ELR (cell line): ENCODE measurements at places on chromosomes 5 and 9.
A peak's percentile ranks its signal among the peaks of the same experiment; 100 is the strongest.

- no peak for DNase-seq
Observed at GRCh38 chr5:121833617-121834016, 18.1 kb upstream of the FTMT start.

DNA sequence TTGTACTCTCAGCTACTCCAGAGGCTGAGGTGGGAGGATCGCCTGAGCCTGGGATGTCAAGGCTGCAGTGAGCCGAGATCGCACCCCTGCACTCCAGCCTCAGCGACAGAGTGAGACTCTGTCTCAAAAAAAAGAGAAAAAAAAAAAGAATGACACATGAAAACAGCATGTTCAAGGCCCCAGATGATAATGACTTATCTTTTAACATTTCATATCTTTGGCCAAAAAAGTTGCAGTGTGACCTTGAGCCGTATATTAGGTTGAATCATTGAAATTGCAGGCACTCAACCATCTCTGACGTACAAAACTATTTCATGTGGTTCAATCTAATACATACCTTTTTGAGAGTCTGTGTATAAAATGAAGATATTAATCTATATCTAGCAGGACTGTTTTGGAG is 79.1 kb upstream of the CPEB4 start:
- DNase-seq, result no peak

GRCh38 chr9:29928072-29928471 is 2354.8 kb upstream of the C9orf72 start:
- no peak for DNase-seq

- no peak for DNase-seq
Observed at GRCh38 chr5:113237893-113238292, 196.9 kb downstream of the TSSK1B start.

GRCh38 chr9:14346231-14346791 is 32.4 kb upstream of the NFIB start:
- DNase-seq, result no peak

- no peak for DNase-seq
Observed at GRCh38 chr5:151278845-151279244, 24.7 kb downstream of the SLC36A3 start.

DNA sequence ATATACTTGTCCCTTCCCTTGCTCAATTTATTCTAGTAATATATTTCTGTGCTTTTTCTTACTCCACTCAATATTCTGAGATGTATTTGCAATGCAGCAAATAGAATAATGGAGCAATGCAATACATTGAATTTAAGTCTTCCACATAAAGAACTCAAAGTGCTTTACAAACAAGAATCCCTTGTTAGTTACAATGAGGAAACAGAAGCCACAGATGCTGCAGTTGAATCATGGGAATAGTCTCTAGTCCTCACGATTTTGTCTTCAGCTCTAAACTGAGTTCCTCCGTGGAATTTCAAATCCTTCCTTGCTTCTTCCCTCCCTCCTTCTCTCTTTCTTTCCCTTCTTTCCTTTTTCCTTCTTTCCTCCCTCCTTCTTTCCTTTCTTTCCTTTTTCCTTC is 12.5 kb upstream of the TAS2R1 start:
- no peak for DNase-seq

GRCh38 chr5:13477118-13477737 is 467.3 kb downstream of the DNAH5 start:
- DNase-seq, result peak; percentile 92

DNA sequence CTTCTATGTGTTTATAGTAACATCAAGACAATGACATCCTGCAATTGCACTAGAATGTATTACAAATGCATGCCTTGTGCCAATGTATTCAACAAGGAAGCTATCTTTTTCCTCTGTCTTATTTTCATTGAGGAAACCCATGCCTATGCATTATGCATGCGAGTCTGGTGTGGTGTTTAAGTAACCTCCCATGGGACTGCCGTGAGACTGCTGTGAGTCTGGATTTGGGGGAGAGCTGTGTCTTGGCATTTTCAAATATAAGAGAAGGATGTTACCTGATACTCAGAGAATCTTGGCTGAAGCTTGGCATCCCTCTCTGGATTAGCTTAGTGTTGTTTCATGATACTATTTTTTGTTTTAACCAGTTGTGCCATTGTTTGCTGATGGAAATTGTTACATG is 98.3 kb downstream of the F2RL2 start:
- DNase-seq, result no peak

GRCh38 chr5:177133853-177134696 is 502 bp downstream of the NSD1 start:
- DNase-seq, result peak; percentile 66

- DNase-seq, result no peak
Observed at GRCh38 chr9:8857926-8858595, 1058.5 kb upstream of the DMAC1 start.

GRCh38 chr5:132225165-132226032 is 2.3 kb downstream of the P4HA2 start:
- DNase-seq, result peak; percentile 92

DNA sequence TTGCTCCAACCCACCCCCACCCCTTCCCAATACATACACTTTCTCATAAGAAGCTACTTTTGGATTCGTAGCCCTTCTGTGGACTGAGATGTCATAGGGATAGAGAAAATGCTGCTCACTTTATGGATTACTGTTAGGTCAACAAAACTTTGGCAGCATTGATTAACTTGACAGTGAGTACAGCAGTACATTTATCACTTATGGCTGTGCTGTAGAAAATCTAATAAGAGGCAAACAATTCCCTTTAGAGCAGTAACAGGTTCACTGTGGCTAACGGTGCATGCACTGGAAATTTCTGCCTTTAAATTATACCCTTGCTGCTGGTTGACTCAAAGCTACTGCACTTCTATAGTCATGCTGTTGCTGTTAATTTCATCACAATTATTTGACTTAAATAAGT is 59.2 kb downstream of the PPIC start:
- DNase-seq, result no peak

- peak; percentile 49 for DNase-seq
Observed at GRCh38 chr5:65926893-65927292, 518 bp downstream of the ERBIN start.

- no peak for DNase-seq
Observed at GRCh38 chr9:83384214-83384613, 154.0 kb downstream of the FRMD3 start.

- DNase-seq, result no peak
Observed at GRCh38 chr5:142659405-142659804, 26.5 kb downstream of the FGF1 start.

GRCh38 chr5:52989781-52990527 is 802 bp downstream of the ITGA2 start:
- DNase-seq, result peak; percentile 69

- peak; percentile 3 for DNase-seq
Observed at GRCh38 chr9:38727497-38728001, 7.6 kb upstream of the FAM240B start.

GRCh38 chr5:164214698-164215097 is 709.3 kb downstream of the MAT2B start:
- no peak for DNase-seq

GRCh38 chr5:79731775-79732174 is 42.1 kb downstream of the CMYA5 start:
- no peak for DNase-seq

- DNase-seq, result no peak
Observed at GRCh38 chr5:83789371-83789770, 68.7 kb upstream of the HAPLN1 start.

GRCh38 chr5:17343675-17344074 is 126.2 kb downstream of the BASP1 start:
- DNase-seq, result peak; percentile 76

GRCh38 chr9:73347720-73348119 is 196.1 kb downstream of the ANXA1 start:
- DNase-seq, result no peak

GRCh38 chr5:1243487-1244130 is 18.4 kb downstream of the SLC6A18 start:
- DNase-seq, result no peak

DNA sequence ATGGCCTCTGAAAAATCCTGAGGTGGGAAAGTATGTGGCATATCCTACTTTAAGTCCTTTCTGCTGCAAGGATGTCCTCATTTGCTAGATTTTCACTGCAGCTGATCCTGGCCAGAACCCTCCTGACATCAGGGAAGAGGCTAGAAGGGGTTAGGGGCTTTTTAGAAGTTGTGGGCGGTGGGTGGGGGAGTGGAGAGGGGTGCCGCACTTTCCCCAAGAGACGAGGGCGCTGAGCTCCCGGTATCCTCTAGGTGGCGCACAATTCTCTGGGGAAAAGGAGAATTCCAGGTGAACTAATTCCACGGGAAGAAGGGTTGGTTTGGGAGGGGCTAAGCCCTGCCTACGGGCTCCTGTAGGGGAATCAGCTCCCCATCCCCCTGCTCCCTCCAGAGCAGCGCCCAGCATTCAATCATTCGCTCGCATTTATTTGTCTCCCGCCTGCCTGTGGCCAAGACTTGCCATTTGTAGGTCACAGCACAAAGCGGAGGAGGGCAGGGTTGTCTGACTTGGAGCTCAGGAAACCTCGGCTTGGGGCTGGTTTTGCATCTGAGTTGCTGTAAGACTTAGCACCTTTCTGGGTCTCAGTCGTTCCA is 42.9 kb upstream of the HAND1 start:
- peak; percentile 53 for DNase-seq

- no peak for DNase-seq
Observed at GRCh38 chr5:172721455-172722326, 49.3 kb downstream of the DUSP1 start.

DNA sequence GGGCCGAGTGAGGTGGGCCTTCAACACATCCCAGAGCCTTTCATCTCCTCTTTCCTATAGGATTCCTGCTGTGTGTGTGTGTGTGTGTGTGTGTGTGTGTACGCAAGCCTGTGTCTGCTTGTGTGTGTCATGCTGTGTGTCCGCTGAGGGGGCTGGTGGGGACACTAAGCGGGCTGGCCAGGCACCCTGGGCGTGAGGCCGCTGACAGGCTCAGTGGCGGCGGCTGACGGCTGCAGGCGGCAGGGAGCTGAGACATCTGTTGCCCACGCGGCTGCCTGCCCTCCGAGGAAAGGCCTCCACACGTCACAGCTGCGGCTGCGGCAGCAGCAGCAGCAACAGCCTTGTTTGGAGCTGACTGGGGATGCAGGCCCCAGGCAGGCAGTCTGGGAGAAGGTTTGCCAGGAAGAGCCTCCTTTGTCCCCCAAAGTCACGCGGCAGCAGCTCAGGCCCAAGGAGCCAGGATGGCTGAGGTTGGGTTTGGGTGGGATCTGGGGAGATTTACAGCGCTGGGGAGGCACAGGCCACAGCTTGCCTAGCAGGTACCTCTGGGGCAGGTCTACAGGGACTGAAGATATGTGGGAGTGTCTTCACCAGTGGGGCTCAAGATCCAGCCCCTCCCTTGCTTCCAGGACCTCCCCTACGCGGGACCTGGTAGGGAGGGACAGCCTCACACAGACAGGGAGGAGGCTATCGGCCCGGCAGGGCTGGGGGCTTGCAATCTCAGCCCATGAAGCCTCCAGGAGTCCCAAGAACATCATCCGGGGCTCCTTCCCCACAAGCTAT is 1.8 kb downstream of the PDLIM4 start:
- DNase-seq, result peak; percentile 91

GRCh38 chr9:96867079-96867804 is 12.9 kb upstream of the ZNF782 start:
- no peak for DNase-seq

DNA sequence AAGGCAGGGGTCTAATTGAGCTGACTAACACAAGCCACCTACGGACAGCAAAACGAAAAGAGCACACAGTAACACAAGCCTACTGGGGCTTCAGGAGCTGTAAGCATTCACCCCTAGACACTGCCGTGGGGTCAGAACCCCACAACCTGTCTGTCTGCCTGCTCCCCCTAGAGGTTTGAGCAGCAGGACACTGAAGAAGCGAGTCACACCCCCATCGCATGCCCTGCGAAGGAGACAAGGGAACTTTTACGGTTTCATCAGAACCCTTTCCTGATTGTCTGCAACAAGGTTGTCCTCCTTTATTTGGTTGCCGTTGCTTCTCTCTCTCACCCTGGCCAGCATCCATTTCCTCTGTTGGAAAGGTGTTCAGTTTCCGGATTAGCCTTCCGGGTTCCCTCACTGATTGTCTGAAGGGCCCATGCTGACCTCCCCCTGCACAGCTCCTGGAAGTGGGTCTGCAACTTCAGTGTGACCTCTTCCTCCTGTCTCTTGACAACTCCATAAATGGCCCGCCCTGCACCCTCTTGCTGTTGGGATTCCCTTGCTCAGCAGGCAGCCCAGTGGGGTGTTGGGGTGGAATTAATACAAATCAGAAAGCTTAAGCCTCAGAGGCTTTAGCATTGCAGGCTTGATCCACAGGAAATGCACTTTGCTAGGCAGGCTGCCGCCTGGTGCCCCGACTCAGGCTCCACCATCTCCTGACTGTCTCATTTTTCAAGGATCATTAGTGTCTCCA is 258.9 kb upstream of the TLE4 start:
- no peak for DNase-seq

GRCh38 chr5:76691467-76692273 is 24.3 kb upstream of the F2R start:
- peak; percentile 74 for DNase-seq

- DNase-seq, result peak; percentile 89
Observed at GRCh38 chr9:70609542-70610286, 195.3 kb upstream of the KLF9 start.

DNA sequence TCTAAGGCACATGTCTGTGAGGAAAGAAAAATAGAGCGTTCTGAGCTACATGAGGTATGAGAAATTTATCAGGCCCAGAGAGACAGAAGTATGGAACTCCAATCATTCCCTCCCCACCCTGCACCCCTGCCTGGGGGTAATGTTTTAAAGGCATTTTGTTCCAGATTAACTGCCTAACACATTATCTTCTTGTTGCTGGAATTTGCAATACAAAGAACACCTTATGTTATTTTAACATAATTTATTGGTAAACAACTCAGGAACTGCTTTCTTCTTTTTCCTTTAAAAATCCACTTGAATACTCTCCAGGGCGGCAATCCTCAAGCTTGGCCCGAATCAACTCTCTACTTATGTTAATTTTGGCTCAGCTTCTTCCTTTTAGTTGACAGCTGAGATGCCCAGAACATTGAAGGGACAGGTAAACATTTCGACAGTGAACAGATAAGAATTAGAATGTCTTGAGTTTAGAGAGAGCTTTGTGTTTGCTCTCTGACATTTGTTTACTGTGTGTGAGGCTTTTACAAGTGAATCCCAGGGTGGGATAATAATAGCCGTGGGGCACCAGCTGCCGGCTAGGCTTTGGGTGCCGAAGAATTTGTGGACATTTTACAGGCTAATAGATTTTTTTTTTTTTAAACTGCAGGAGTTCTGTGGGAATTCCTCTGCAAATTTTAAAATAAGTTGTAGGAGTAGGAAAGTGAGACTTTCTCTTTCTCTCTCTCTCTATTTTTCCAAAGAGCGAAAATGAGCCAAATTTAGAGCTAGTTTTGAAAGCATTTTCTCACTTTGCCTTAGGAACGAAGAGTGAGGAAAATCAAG is 96.4 kb upstream of the TAF11L2 start:
- DNase-seq, result no peak

DNA sequence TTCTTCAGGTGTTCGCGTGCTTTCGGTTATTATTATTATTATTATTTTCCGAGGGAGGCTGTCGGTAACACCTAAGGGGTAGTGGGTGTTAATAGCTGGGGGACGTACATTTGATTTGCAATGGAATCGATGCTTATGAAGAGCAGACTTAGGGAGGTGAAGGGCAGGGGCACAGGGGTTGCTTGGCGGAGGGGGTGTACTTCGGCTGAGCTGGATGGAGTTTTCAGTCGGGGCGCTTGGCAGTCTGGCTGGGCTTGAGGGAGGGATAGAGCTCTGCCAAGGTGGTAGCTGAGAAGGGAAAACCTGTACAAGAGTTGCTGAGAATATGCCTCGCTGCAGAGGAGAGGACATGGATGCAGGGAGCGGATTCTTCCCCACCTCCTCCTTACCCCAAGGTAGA is 617 bp upstream of the PTPRD start:
- DNase-seq, result no peak

- DNase-seq, result no peak
Observed at GRCh38 chr5:78113689-78114264, 180.7 kb downstream of the AP3B1 start.
